ENCODE measurements at places on chromosomes 12 and 14. TPM values are rescaled to one million over a fixed set of nuclear protein-coding genes. Genes with fewer than 3 reads are reported as not detected.
A peak's percentile ranks its signal among the peaks of the same experiment; 100 is the strongest.

DNA sequence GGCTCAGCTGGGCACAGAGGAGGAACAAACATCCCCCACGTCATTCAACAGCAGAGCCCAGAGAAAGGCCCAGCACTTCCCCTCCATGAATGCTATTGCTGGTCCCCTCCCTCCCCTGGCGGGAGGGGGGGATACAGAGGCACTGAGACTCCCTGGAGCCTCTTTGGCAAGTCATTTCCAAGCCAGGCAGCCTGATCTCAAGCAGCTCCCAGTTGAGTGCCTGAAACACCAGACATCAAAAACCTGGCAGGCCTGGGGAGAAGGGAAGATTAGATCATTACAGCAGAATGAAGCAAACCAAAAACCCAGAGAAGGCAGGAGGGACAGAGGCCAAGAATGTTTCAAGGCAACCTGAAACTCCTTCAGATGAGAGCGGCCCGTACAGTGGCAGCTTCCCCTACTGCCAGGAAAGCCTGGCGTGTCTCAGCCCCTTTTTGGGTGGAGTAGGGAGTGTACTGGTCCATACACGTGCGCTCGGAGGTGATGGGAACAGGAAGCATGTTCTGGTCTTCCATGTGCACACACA lies 92.1 kb downstream of the LRRC74A start:
- H3K4me3 ChIP-seq = no peak overlapping the region
- no peak overlapping the region for H3K27ac ChIP-seq
- H3K36me3 ChIP-seq = no peaks in the 10 kb centered on the region
- no peaks in the 10 kb centered on the region for H3K27me3 ChIP-seq

Gene RAPGEF3
- total RNA-seq = 0.58 TPM

- H3K27me3 ChIP-seq = no peaks in the 10 kb centered on the region
- no peak overlapping the region for H3K4me3 ChIP-seq
- no peak overlapping the region for H3K27ac ChIP-seq
Observed at GRCh38 chr14:102203382-102203781, 63.7 kb downstream of the WDR20 start.

Gene RNFT2
- total RNA-seq = 10.7 TPM

GRCh38 chr12:46364777-46365580 lies 7.6 kb downstream of the SLC38A2 start:
- DNase-seq = no peak
- H3K27ac ChIP-seq = peak overlapping the region; percentile 80
- no peaks in the 10 kb centered on the region for H3K27me3 ChIP-seq
- H3K4me3 ChIP-seq = no peak overlapping the region
- H3K36me3 ChIP-seq = peaks cover 91% of the 10 kb centered on the region

Gene CLEC9A
- total RNA-seq = not detected

- DNase-seq = no peak
- peaks cover 6% of the 10 kb centered on the region for H3K4me1 ChIP-seq
- H3K27ac ChIP-seq = no peak overlapping the region
- no peak overlapping the region for H3K4me3 ChIP-seq
- H3K36me3 ChIP-seq = no peaks in the 10 kb centered on the region
- peaks cover 1% of the 10 kb centered on the region for H3K27me3 ChIP-seq
Observed at GRCh38 chr12:19904819-19905218, 463.5 kb upstream of the PDE3A start.

GRCh38 chr14:61145903-61146481 lies 135.1 kb downstream of the TMEM30B start:
- no peak for DNase-seq
- H3K27me3 ChIP-seq = peaks cover 2% of the 10 kb centered on the region
- H3K4me1 ChIP-seq = no peaks in the 10 kb centered on the region

Gene CAPZA3
- total RNA-seq = not detected

DNA sequence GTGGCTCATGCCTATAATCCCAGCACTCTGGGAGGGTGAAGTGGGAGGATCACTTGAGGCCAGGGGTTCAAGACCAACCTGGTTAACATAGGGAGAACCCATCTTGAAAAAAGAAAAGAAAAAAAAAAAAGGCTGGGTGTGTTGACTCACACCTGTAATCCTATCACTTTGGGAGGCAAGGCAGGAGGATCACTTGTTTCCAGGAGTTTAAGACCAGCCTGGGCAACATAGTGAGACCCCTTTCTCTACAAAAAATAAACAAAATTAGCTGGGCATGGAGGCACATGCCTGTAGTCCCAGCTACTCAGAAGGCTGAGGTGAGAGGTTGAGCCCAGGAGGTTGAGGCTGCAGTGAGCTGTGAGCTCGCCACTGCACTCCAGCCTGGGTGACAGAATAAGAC lies 23.0 kb upstream of the LRP1-AS start:
- H3K27me3 ChIP-seq = no peaks in the 10 kb centered on the region
- H3K4me3 ChIP-seq = no peak overlapping the region
- DNase-seq = no peak
- H3K4me1 ChIP-seq = peaks cover 9% of the 10 kb centered on the region
- H3K36me3 ChIP-seq = no peaks in the 10 kb centered on the region

Gene RNASE7
- not detected for total RNA-seq

GRCh38 chr14:59920378-59920683 lies 387 bp downstream of the LRRC9 start:
- DNase-seq = no peak
- H3K27me3 ChIP-seq = peaks cover 25% of the 10 kb centered on the region
- H3K27ac ChIP-seq = no peak overlapping the region
- H3K36me3 ChIP-seq = no peaks in the 10 kb centered on the region

- peaks cover 6% of the 10 kb centered on the region for H3K36me3 ChIP-seq
- peaks cover 42% of the 10 kb centered on the region for H3K4me1 ChIP-seq
- H3K27me3 ChIP-seq = no peaks in the 10 kb centered on the region
Observed at GRCh38 chr14:102626530-102626929, 34.1 kb downstream of the RCOR1 start.

GRCh38 chr12:122871851-122872780 lies 23.8 kb downstream of the VPS37B start:
- DNase-seq = peak; percentile 86
- H3K27me3 ChIP-seq = peaks cover 2% of the 10 kb centered on the region
- H3K36me3 ChIP-seq = peaks cover 26% of the 10 kb centered on the region
- peak overlapping the region; percentile 51 for H3K27ac ChIP-seq

- no peak overlapping the region for H3K4me3 ChIP-seq
- DNase-seq = no peak
- H3K27ac ChIP-seq = no peak overlapping the region
Observed at GRCh38 chr14:35261774-35262173, 30.4 kb upstream of the PSMA6 start.

DNA sequence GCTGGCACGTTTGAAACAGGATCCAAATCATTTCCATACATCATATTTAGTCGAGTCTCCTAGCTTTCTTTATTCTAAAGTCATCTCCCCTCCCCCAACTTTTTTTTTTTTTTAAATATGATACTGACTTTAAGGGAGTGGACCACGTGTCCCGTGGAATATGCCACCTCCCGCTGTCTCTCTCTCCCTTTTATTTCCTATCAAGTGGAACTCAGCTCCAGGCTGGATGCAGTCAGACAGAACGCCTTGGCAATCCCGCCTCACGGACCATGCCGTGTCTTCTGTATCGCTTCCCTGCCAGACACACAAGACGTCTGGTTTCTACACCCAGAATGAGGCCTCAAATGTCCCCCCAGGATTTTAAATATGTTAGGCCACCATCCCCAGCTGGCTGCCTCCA lies 21.2 kb downstream of the BCL7A start:
- no peak overlapping the region for H3K4me3 ChIP-seq
- no peaks in the 10 kb centered on the region for H3K27me3 ChIP-seq
- DNase-seq = no peak
- no peaks in the 10 kb centered on the region for H3K4me1 ChIP-seq
- no peaks in the 10 kb centered on the region for H3K36me3 ChIP-seq
- H3K27ac ChIP-seq = no peak overlapping the region

Gene NOS1
- total RNA-seq = not detected

DNA sequence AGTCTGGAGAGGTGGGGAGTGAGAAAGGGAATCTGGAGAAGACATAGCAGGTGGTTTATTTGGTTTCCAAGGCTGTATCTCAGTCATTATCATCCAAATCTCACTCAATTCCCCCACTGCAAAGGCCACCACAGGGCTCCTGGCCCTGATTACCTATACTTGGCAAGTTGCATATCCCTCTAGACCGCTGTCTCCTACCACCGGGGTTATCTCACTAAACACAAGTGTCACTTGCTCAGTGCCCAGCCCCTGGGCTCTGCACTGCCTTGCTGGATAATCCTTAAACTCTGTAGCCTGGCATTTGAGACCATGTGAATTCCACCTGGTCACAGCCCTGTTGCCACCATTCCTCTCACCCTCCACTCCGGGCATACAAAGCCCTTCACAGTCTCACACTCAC lies 119.0 kb downstream of the RTN1 start:
- H3K36me3 ChIP-seq = no peaks in the 10 kb centered on the region
- no peak for DNase-seq
- peaks cover 5% of the 10 kb centered on the region for H3K27me3 ChIP-seq
- H3K4me3 ChIP-seq = no peak overlapping the region

- no peak for DNase-seq
- peaks cover 17% of the 10 kb centered on the region for H3K36me3 ChIP-seq
- H3K4me3 ChIP-seq = no peak overlapping the region
- H3K4me1 ChIP-seq = no peaks in the 10 kb centered on the region
- no peak overlapping the region for H3K27ac ChIP-seq
Observed at GRCh38 chr14:80809663-80810062, 131.9 kb downstream of the CEP128 start.

Gene C12orf42
- 1.4 TPM for total RNA-seq

Gene A2M
- not detected for total RNA-seq

- peaks cover 73% of the 10 kb centered on the region for H3K36me3 ChIP-seq
- H3K27me3 ChIP-seq = no peaks in the 10 kb centered on the region
- H3K4me1 ChIP-seq = peaks cover 5% of the 10 kb centered on the region
- H3K27ac ChIP-seq = no peak overlapping the region
- H3K4me3 ChIP-seq = no peak overlapping the region
Observed at GRCh38 chr14:71078500-71078899, 171.2 kb downstream of the PCNX1 start.

- no peaks in the 10 kb centered on the region for H3K36me3 ChIP-seq
- H3K27ac ChIP-seq = no peak overlapping the region
- DNase-seq = no peak
- no peaks in the 10 kb centered on the region for H3K4me1 ChIP-seq
Observed at GRCh38 chr12:25723921-25724491, 170.9 kb upstream of the LMNTD1 start.

- peaks cover 5% of the 10 kb centered on the region for H3K36me3 ChIP-seq
- no peak overlapping the region for H3K4me3 ChIP-seq
- no peak for DNase-seq
Observed at GRCh38 chr14:102909911-102910310, 12.6 kb upstream of the AMN start.

DNA sequence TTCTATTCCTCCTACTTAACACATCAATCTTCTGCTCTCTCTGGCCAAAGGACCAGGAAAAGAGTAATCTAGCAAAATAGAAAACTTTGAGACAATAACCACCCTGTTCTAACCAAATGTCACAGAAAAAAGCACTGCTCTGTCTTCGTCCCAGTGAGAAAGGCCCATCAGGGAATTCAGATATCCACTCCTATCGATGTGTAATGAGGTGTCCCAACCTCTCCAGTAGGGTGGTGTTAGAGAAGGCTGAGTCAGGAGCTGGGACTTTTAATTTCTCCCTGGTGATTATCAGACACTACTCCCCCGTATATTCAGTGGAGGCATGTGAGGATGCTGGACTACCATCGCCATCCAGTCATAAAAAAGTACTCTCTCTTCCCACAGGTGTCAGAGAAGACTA lies 130.3 kb downstream of the TMTC3 start:
- H3K36me3 ChIP-seq = no peaks in the 10 kb centered on the region
- H3K27ac ChIP-seq = no peak overlapping the region
- H3K4me1 ChIP-seq = no peaks in the 10 kb centered on the region
- H3K4me3 ChIP-seq = no peak overlapping the region

Gene KLRD1
- 10.8 TPM for total RNA-seq

- peaks cover 94% of the 10 kb centered on the region for H3K4me1 ChIP-seq
- H3K4me3 ChIP-seq = peak overlapping the region; percentile 47
- H3K27ac ChIP-seq = peak overlapping the region; percentile 99
- peaks cover 62% of the 10 kb centered on the region for H3K36me3 ChIP-seq
Observed at GRCh38 chr14:61444215-61444768, 122.9 kb downstream of the PRKCH start.

Gene CLEC6A
- total RNA-seq = not detected

DNA sequence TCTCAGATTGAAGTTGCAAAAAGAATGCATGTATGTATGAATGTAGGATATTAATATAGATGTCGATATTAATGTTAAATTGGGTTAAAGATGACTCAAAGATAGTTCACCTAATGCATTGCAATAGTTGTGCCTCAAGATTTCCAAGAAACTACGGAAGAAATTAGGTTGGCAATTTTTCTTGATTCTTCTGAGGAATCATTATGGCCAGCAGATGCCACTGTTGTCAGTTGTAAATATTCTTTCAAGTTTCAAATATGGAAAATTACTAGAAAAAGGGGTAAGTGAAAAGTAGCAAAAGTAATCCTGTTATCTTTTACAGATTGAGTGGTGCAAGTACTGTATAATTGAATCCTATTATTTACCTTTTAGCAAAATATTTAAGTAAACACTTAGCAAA lies 202.1 kb downstream of the ADAMTS20 start:
- no peak overlapping the region for H3K4me3 ChIP-seq
- no peaks in the 10 kb centered on the region for H3K27me3 ChIP-seq
- no peak overlapping the region for H3K27ac ChIP-seq
- no peaks in the 10 kb centered on the region for H3K36me3 ChIP-seq
- no peak for DNase-seq

Gene FCF1
- total RNA-seq = 78.9 TPM

Gene PELI2
- total RNA-seq = 3.4 TPM

- DNase-seq = no peak
- no peaks in the 10 kb centered on the region for H3K36me3 ChIP-seq
- no peak overlapping the region for H3K4me3 ChIP-seq
- no peaks in the 10 kb centered on the region for H3K4me1 ChIP-seq
- no peaks in the 10 kb centered on the region for H3K27me3 ChIP-seq
Observed at GRCh38 chr14:37638599-37638998, 43.2 kb downstream of the TTC6 start.

GRCh38 chr14:68546839-68547238 lies 246.0 kb downstream of the ZFP36L1 start:
- DNase-seq = no peak
- no peaks in the 10 kb centered on the region for H3K27me3 ChIP-seq
- H3K4me3 ChIP-seq = no peak overlapping the region
- peaks cover 7% of the 10 kb centered on the region for H3K4me1 ChIP-seq

DNA sequence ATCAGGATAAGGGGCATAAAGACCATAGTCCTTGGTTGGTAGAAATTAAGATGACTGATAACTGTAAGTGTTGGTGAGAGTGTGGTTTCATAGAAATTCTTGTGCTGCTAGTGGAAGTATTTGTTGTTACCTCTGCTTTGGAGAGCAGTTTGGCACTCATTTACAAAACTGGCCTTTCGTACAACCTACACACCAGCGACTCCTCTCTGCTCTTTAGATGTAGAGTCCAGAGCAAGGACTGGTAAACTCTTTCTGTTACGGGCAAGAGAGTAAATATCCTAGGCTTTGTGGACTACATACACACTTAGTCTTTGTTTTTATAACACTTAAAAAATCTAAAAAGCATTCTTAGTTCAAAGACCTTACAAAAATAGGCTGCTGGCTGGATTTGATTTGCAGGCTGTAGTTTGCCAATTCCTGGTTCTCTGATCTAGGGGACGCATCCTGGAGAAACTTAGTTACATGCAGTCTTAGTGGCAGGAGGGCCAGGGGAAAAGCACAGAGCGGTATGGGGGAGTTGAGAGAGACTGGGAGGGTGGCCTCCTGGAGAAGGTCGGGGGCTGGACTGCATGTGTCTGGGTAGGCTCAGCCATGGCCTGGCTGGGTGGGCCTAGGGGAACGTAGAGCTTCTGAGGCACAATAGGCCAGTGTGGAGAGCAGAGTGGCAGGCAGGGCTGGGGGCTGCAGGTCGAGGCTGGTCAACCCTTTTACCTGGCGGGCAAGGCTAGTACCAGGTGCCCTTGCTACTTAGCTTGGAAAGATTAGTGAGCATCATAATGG lies 55.3 kb upstream of the AMN start:
- peak overlapping the region; percentile 37 for H3K27ac ChIP-seq
- H3K27me3 ChIP-seq = no peaks in the 10 kb centered on the region
- H3K36me3 ChIP-seq = peaks cover 47% of the 10 kb centered on the region
- no peak overlapping the region for H3K4me3 ChIP-seq
- peaks cover 17% of the 10 kb centered on the region for H3K4me1 ChIP-seq
